Omental fat pad (tissue), 4 donors: ENCODE measurements at places on chromosomes 16 and 17.

DNA sequence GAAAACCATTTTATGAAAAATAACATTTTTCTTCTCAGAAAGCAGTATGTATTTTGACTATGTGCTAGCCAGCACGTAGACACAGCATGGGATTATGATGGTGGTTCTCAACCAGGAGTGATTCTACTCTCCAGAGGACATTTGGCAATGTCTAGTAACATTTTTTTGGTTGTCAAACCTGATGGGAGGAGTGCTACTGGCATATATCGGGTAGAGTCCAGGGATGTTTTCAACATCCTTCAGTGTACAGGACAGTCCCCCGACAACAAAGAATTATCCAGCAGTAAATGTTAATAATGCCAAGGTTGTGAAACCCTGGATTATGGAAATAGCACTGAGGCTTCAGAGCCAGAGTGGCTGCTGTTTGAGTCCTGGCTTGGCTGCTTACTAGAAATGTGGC is 27.7 kb downstream of the AP2B1 start:
- no peak for DNase-seq

DNA sequence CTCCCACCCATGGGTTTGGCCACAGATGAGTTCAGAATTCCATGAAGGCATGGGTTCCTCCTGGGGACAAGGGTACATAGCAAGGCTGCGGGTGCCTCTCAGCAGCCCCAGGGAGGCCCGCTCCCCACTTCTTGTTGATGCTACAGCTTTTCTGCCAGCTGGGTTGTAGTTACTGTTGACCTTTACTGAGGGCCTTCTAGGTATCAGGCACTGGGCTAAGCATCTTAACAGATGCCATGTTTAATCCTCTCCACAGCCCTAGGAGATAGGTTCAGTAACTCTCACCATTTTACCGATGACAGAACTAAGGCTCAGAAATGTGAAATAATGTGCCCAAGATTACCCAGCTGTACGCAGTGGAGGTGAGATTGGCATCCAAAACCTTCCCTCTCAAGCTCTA is 54.3 kb upstream of the DLX4 start:
- DNase-seq, result no peak

GRCh38 chr16:79175286-79176057 is 425.1 kb downstream of the MAF start:
- DNase-seq, result no peak

DNA sequence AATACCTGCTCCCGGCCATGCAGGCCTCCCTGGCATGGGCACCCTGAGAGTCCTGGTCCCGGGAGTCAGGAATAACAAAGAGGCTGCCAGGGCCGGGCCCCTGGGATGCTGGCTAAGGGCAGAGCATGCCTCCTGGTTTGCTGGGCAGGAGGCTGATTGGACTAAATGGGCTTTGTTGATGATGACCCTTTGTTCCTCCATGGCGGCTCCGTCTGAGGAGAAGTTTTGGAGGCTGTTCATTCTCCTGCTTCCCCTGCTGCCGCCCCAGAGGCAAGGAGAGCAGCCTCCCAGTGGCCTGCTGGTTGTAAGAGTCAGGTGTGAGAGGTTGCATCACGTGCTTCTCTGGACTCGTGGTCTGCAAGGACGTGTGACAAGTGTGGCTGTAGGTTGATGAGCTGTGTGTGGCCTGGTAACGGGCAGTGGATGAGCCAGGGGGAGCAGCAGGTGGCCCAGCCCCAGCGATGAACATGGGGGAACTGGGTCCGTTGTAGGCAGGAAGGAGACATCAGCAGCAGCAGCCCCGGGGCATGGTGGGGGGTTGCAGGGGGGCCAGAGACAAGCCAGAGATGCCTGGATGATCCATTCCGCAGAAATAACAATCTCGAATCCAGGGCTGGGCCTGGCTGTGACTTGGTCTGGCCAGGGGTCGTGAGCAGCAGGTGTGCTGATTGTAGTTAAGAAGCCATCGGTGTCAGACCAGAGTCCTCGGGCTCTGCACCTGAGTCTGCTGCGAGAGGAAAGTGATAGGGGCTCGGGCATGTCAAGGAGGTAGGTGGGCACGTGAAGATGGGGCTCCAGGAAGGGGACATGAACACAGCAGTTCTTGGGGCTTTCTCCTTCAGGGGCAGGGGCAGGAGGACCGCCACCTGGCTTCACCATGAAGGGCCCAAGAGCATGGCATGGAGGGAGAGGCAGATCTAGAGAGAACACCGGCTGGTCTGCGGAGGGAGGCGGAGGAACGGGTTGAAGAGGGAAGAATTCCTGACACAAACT is 101.4 kb downstream of the TNFRSF13B start:
- no peak for DNase-seq

DNA sequence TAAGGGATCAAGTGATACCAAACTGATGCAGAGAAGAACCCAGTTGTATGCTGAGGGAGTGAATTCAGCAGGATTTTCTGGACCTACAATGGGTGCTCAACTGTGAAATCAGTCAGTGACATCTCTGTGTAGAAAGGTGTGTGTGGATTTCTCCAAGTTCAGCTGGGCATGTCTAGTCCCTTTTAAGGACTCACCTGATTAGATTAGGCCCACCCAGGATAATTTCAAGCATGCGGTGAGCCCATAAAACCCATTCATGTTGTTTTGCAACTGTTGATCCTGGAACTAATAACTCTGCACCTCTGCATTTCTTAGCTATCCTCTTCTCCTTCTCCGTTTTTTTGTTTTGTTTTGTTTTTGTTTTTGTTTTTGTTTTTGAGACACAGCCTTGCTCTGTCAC is 35.1 kb upstream of the DNAJA2 start:
- no peak for DNase-seq

- DNase-seq, result no peak
These were observed 15.2 kb upstream of the CA4 start for GRCh38 chr17:60134396-60135150.

GRCh38 chr17:42405963-42406495 is 17.0 kb downstream of the CAVIN1 start:
- DNase-seq, result peak; percentile 87

GRCh38 chr17:7222972-7223292 is 3.2 kb downstream of the ACADVL start:
- no peak for DNase-seq

DNA sequence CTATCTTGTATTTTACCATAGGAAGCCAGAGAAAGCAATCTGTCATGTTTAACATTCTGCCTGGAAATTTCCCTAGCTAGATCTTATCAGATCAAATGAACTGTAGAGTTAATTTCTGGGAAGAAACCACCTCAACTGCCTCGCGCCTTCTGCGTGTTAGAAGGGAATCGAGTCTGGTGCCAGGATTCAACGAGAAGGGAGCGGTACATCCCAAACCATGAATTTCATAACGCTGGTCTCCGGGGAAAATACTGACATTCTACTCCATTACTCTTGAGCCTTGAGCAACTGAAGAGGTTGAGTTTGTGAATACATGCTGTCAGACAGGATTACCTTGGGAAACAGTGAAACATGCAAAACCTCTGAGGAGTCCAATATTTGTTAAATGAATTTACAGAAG is 35.2 kb downstream of the MPHOSPH6 start:
- DNase-seq, result no peak

DNA sequence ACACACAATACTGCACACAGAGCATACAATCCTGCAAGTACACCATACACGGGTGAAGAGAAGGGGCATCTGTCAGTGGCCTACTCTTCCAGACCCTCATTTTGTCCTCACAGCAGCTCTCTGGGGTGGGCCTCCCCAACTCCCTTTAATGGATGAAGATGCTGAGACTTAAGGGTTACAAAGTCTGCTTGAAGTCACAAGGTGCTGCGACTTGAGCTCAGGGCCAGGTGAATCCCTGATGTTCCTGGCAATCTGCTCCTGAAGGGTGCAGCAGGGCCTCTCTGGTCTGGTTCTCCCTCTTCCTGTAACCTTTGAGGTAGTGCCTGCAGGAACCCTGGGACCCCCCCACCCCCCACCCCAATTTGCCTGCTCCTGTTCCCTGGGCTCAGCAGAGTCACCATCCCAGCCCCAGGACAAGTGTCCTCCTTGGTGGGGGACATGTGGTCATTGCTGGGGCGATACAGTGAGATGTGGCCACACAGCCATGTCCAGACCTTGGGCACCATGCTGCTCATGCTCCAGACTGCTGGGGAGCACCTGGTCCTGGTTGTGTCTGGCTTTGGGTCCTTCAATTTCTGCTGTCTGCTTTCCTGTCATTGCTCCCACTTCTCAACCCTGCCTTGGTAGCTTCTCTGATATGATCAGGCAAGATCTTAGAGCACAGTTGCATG is 107.5 kb downstream of the METRNL start:
- DNase-seq, result no peak

DNA sequence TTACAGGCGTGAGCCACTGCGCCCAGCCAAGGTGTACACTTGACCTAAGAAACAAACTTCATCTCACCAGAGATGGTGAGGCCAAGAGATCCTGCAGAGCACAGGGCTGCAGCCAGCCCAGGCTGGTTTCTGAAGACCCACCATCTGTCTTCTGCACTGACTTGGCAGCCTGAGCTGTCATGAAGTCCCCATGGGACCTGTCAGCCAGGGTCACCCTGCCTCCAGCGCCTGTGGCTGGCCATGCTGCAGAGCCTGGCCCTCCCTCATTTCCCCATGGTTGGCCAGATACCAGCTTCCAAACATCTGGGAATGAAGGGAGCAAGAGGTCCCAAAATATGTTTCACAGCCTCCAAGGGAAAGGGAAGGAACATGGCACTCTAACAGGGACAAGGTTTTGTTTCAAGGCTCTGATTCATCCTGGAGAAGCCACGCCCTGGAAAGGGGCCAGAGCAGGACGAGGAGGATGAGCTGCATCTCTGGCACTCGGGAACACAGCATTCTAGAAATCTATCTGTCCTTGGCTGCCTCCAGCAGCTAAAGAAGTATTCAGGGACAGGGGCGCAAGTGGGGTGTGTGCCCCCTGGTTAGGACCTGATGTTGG is 45.3 kb downstream of the DDX19A start:
- no peak for DNase-seq

DNA sequence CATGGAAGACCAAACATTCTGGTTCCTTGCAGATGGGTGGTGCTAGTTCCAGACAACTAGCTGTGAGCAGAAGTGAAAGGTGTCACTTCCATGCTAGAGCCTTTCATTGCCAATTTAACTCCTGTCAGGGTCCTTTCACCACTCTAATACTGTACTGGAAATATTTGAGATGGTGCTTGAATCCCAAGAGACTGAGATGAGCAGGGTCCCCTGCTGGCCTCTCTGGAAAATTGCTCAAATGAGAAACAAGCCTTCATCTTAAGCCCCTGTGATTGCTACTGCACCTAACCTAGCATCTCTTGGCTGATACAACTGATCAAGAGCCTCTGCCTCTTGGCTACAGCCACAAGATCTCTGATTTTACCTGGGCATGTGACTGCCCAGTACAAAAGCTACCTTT is 7.4 kb upstream of the VAC14 start:
- DNase-seq, result no peak

DNA sequence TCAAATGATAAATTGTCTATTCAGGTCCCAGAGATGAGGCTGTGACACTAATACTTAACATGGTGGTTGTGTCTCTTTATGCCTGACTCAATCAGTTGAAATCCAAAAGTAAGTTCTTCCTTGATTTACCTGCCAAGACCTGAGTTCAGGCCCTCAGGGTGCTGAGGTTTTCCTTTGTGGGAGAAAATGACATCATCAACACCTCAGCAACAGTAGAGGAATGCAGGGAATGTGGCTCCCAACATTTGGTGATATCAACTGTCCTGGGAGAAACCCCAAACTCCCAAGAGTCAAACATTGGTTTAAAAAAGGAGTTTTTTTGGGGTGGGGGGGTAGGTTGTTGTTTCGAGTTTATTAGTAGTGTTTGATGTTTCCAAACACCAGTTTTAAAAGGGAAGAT is 14.7 kb downstream of the RNF43 start:
- no peak for DNase-seq

DNA sequence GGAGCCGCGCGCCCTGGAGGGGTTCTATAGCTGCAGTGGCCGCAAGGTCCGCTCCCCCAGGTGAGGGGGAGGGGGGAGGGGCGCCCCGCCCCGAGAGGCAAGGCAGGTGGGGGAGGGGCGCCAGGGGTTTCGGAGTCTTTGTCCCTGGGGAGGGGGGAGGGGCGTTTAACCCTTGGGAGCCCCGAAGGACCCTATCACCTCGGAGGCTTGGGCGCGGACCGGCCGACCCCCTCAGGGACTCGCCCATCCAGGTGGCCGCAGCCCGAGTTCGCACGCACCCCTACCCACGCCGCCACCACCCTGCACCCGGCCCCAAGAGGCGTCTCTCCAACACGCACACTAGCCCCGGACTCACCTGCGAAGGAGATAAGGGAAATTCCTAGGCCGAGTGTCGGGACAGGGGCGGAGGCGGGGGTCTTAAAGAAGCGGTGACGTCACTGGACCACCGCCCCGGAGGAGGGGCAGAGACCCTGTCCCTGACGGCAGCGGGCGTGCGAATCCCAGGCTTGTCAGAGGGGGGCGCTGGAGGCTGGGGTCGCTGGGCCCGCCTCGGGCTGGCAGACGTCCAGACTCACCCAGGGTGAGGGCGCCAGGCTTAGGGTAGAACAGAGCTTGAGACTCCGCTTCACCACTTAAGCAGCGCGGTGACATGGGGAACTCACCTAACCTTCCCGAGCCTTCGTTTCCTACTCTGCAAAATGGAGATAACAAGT is at the start of gene CLDN6:
Gene CLDN6, minus strand, starts transcription at position 390 of the 713 bp plus-strand sequence. CDS start 2,162 bp downstream, outside the sequence.
- no peak for DNase-seq

- DNase-seq, result no peak
These were observed 1723.6 kb downstream of the TP53TG3F start for GRCh38 chr16:35182943-35183550.

GRCh38 chr16:24673155-24673554 is 56.3 kb upstream of the TNRC6A start:
- DNase-seq, result no peak

- no peak for DNase-seq
These were observed 1.3 kb downstream of the NF1 start for GRCh38 chr17:31096106-31096436.

GRCh38 chr17:6823011-6823442 is 8.5 kb downstream of the TEKT1 start:
- no peak for DNase-seq

DNA sequence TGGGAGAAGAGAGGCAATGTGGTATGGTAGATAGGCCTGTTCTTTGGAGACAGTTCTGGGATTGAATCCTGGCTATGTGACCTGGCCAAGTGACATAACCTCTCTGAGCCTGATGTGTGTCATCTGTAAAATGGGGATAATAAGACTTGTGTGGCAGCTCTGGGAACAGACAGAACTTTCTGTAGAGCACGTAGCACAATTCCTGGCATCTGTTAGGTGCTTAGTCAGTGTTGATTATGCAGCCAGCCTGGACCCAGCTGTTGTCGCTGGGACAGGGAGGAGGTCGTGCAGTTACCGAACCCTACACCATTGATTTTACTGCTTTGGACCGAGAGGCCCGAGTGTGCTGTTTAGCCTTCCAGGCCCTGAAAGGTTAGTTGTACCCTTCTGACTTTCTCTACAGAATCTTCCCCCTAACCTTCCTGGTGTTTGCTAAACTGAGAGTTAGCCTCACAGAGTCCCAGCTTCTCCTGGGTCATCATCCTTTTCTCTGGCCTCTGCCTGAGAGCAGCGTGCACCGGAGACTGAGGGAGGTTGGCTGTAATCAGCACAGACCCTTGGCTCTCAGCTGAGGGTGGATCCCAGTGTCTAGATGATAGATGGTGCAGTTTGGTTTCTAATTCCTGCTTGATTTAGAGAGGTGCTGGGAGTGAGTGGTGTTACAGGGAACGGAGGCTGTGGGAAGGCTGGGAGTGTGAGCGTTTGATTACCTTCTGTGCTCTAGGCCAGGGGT is 31.9 kb downstream of the MSI2 start:
- DNase-seq, result no peak
